ENCODE measurements at places on chromosomes 3 and 15.

- DNase-seq: no peak
Observed at GRCh38 chr3:188906236-188906635, 265.5 kb upstream of the TPRG1 start.

DNA sequence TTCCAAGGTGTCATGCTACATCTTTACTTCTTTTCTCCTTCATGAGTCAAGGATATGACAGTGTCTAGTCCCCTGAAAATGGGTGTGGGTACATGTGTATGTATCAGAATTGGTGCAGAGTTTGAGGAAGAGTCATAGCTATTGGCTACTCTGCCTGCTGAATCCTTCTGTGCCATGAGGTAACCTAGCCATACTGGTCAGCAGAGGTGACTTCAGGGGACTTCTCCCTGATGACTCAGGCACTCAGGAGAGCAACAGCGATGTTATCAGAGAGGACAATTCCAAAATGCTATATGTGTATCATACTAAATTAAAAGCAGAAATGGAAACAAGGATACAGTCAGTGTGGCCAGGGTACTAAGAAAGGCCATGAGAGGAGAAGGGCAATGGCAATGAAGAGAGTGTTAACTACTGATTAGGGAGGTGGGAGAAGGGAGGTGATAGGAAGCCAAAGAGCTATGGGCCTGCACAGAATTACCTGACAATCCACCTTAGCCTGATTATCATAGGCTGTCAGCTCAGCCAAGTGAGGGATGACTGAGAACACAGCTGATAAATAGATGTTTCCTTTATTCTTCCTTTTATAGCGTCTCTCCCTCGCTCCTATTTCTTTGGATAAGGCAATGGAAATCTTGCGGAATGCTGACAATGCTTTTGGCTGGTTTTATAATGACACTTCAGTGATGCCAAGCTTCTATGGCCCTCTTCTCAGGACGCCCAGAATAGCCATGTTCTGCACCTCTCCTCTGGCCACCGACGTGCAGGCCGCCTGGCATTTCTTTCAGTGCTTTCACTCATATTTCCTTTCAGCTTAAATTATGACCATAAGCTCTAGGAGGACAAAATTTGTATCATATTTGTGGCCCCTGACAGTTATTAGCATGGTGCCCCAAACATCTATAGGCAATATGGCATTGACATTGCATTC lies 90.6 kb downstream of the FGF12 start:
- DNase-seq: no peak

DNA sequence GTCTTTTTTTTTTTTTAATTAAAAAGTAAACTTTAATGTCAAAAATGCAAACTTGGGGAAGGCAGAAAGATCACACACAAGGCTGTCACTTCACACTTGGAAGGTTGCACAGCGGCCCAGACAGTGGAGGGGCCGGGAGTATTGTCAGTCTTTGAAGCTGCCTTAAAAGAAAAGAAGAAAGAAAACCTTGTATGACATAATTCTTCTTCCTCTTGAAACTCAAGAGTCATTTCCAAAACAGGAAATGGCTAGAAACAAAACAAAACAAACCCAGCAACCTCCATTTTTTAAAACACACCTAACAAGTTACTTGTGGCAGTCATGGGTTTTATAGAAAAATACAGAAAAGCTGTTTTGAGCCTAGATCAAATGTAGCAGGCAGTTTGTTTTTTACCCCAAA lies 68.1 kb upstream of the MAGI1 start:
- no peak for DNase-seq

DNA sequence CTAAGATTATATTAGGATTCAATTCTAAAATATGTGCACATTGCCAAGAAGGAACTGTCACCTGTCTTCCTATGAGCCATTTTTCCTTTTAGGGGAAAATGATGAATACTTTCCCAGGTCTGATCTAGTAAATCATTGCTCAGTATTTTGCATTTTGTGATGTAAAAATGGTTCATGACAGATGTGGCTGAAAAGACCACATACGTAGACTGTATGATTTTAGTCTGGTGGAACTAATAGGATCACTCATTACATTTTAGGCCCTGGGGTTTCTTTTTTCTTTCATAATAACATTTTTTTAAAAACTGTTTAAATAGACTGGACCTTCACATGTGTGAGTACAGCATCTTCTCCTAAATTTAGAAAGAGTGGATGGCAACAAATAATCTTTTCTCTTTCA lies 201.7 kb upstream of the MLF1 start:
- DNase-seq: no peak
